K562 (cell line): ENCODE measurements at places on chromosomes 2 and 18.

- DNase-seq = no peak
These were observed 2.5 kb upstream of the ICOS start for GRCh38 chr2:203934041-203934492.

DNA sequence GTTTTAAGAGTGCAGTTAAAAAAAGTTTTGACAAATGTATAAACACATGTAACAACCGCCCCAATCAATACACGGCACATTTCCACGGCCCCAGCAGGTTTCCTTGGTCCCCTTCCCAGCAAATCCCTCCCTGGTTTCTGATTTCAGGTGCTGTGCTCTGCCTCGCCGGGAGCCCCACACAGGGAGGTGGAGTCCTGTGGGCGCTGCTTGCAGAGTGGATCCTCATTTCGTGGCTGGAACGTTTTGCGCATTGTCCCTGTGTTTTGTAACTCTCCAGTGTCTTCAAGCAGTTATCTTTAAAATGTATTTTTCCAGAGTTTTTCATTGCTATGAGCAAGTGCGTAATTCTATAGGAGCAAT lies 124.8 kb downstream of the GALR1 start:
- no peak for DNase-seq

DNA sequence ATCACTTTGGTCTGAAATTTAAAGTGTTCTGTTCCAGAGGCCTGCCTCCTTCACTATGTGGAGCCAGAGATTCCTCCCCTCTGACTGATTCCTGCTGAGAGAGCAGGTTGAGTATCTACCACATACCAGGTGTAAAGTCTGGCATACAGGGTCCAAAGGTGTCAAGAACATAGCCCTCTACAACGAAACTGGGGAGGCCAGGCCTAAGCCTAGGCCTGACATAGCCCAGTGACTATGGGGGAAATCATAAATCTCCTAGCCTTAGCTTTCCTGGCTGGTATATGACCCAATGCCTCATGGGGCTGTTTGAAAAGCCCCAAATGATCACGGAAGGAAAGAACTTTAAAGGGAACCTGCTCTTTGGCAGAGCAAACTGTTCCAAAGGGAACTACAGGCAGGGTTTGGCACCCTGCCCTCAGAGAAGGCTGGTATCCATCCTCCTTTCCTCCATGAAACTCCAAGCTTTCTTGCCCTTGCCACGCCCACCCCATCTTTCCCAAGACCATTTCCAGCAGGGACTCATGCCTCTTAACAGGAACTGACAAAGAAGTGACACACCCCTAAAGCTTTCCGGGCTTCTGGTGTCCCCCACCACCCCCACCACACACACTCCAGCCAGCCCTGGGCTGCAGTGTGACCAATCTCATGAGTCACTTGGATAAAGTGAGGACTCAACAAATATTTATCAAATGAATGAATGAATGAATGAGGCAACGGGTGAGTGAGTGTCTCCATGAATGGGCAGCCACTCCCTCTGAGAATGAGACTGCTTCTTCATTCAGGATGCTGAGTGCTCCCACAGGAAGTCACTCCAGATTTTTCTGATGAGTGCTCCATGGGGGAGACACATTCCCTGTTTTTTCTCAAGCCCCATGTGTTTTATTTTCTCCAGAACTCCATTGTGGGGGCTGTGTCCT lies 114.5 kb upstream of the STPG4 start:
- peak; percentile 42 for DNase-seq

DNA sequence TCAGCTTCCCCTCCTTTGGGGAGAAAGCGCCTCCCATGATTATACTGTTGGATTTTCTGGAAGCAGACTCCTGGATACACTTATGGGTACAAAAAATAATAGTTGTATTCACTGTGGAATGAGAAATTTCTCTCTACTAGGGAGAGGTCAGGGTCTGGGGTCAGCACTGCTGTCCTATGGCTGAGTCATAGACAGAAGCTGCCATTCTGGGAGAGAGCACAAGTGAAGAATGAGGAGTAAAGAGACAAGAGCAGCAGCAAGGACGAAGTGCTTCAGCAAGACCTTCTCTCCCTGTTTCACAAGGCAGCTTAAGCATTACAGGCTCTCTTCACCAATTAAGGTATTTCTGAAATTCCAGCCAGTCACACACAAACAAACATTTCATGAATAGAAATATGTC lies 10.1 kb upstream of the UNC80 start:
- DNase-seq = no peak

DNA sequence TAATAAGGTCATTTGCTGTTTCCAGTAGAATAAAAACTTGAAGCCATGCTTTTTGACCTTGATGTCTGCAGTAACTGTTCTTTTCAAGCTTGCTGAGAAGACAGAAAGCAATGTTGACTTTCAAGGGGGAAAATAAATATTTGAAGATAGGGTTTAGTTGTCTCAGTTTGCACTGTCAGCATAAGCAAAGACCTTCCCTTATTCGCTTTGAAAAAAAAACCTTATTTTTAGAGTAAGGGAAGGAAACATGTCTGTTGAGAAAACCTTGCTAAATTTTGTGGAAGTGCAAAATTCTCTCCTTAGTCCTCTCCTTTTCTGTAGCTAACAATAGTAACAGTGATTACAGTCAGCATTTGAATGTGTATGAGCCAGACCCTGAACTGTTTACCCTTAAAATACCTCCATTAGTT lies 43.1 kb downstream of the MAP4K4 start:
- DNase-seq = no peak
